RCC 7860 (cell line): ENCODE measurements at places on chromosomes 11 and 22.

DNA sequence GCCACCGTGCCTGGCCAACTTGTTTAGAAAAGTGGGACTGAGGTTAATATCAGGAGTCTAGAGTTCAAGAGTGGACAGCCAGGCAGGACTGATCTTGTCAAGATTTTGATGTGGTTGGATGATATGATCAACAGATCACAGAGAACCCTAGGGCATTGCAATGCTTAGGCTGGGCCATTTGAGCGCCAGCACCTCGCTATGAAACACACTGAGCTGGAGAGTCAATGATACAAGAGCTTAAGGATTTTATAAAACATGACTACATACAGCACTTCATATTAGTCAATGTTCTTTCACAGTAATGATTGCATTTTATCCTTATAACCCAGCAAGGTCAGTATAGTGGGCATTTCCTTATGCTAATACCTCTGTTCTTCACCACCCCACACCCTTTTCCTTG, 15.4 kb upstream of the PEX26 start:
- no peak for DNase-seq

GRCh38 chr11:125872138-125872491, 15.4 kb upstream of the HYLS1 start:
- DNase-seq = no peak

DNA sequence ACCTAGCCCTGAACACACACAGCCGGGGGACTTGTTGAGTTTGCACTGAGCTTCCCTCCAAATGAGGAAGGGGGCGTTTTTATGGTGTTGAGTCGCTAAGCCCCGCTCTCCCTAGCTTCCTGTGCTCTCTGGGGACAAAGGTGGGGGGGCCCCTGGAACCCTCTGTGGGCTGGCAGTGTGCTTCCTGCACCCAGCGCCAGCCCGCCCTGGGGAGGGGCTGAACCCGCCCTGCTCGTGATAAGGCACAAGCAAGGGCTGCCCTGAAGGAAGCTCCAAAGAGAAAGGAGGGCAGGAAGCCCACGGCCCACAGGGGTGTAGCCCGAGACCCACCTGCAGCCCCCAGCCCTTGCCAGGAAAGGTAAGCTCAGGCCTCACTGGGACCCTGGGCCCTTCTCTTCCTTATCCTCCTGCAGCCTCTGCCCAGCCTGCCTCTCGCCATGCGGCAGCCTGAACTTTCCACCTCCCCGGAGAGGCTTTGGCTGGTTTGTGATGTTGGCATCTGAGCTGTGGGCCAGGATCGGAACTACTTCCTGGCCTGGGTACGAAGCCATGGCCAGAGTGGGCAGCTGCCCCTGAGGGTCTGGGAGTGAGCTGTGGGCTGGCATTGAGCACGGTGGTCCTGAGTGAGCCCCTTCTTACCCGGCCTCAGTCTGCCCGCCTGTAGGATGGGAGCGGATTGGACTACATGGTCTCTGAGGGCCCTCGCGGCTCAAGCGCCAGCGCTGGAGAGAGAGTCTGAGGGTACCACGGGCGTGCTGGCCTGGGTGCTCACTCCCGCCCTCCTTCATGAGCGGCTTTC, at the start of gene FERMT3:
Gene FERMT3 (plus strand): TSS at position 265 of the 799 bp plus-strand sequence. CDS start 644 bp downstream, outside the sequence.
- DNase-seq = no peak

DNA sequence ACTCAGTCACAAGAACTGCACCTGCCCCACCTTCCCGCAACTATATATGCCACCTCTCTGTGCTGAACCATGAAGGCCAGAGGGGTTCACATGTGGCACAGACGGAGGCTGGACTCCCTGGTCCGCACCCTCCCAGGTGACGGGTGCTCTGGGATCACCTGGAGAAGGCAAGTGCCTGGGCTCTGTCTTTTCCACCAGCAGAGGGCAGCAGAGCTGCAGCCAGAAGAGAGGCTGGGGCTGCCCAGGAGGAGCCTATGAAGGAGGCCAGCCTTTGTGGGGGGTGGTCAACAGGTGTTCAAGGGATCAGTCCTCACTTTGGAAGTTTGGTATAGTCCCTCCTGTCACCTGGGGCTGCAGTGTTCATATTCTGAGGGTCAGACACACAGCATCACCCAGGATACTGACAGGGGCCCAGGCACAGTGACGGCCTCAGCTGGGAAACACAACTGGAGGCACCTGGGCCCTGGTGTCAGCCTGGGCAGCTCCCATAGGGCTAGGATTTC, 39.2 kb upstream of the IGLL5 start:
- DNase-seq = no peak

- DNase-seq = peak; percentile 82
These were observed 125.5 kb downstream of the C11orf87 start for GRCh38 chr11:109547356-109548027.

DNA sequence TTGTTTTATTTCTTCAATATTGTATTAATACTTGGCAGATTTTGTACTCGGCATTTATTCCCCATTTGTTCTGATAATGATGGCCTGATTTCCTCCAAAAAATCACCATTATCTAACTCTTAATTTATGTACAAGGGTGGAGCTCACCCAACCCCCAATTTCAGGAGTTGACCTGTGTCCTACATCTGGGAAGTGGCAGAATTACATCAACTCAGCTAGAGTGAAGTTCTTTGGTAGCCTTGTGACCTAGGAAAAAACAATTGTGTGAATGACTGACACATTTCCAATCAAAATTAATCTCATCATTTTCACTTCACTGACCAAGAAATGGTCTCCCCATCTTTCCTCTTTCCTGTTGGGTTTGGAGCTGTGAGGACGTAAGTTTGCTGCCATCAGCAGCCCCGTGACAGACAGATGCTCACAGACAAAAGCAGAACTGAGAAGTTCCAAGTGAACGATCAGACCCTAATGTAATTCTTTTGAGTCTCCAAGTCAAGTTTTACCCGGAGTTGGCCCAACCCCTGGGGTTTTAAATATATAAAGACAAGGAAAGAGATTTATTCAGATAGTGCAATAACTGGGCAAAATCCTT, 16.6 kb upstream of the MS4A6E start:
- no peak for DNase-seq

GRCh38 chr11:87187930-87188329, 150.2 kb downstream of the TMEM135 start:
- no peak for DNase-seq

GRCh38 chr11:3193373-3194015, 25.1 kb downstream of the MRGPRG start:
- no peak for DNase-seq

GRCh38 chr11:63847363-63847762, 8.5 kb downstream of the MARK2 start:
- DNase-seq = no peak

DNA sequence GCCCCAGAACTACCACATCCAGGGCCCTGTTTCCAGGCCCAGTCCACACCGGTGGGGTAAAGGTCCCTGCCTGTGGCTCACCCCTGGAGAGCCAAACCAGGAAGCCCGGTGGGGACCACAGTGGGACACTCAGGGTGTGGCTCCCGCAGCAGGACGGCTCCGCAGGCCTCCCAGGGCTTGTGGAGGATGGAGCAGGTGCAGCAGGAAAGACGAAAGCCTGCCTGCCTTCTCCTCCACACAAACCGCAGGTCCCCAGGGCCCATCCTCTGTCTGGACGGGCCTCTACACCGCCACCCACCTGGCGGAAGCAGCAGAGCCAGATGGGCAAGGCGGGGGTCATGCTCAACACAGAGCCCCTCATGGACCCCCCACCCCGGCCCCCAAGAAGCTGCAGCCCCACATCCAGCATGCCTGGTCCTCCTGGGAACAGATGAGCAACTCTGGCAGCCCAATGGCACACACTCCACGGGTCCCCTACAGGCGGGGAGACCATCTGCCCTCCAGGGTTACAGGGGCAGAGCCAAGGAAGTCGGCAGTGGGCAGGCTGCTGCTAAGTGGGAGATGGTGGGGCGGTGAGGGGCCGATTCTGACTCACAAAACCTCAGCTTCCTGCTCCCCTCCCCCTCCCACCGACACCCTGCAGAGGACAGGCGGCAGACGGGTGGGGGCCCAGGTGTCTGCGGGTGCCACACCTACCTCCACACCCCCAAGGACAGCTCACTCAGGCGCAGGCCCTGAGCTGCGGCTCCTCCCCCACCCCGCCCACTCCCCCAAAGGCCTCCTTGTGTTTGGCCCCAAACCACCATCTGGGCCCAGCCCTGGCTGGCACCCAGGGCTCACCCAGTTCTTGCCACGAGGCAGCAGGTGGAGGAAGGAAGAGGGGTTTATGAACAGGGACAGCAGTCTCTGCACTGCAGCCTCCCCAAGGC, 5.2 kb downstream of the SBF1 start:
- peak; percentile 74 for DNase-seq

- no peak for DNase-seq
These were observed 40.9 kb upstream of the BIRC3 start for GRCh38 chr11:102276362-102276761.

DNA sequence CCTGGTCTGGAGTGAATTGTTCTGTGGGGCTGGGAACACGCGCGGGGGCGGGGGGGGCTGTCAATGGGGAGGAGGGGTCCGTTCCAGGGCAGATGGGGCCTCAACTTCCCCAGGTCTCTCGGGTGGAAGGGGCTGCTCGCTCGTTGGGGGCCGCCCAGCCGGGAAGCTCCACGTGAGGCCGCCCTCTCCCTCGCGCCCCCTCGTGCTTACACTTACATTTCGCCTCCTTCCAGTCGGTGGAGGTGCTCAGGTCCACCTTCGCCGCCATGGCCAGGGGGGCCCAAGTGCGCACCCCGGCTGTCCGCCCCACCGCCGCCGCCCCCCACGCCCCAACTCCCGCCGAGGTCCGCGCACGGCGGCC, 452 bp downstream of the MACROD1 start:
- no peak for DNase-seq

- DNase-seq = no peak
These were observed 29.8 kb upstream of the ASPHD2 start for GRCh38 chr22:26399289-26399688.

DNA sequence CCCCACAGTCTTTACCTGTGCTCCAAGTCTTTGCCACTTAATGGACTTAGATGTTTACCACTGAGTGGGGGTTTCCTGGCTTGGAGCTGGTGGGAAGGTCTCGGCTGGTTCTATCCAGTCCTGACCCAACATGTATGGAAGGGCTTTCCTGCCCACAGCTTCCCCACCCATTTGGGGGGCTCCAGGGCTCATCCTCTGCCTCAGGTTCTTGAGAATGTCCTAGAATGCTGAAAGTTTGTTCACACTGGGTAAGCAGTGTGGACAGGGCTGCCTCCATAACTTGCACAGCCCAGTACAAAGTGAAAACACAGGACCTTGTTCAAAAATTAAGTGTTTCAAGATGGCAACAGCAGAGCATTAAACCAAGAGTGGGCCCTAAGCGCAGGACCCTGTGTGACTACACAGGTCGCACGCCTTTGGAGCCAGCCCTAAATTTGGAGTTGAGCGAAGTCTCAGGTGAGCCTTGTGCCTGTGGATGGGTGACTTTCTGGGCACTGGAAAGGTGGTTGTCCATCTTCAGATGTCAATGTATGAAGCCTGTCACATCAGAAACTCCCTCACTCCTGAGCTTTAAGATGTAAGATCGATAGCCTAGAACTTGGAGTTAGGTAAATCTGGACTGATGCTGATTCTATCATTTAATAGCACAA, 72.7 kb upstream of the NARS2 start:
- no peak for DNase-seq

- no peak for DNase-seq
These were observed 19.2 kb downstream of the SELENOO start for GRCh38 chr22:50219800-50220602.

GRCh38 chr11:8232849-8233606, 30.6 kb downstream of the LMO1 start:
- DNase-seq = no peak

DNA sequence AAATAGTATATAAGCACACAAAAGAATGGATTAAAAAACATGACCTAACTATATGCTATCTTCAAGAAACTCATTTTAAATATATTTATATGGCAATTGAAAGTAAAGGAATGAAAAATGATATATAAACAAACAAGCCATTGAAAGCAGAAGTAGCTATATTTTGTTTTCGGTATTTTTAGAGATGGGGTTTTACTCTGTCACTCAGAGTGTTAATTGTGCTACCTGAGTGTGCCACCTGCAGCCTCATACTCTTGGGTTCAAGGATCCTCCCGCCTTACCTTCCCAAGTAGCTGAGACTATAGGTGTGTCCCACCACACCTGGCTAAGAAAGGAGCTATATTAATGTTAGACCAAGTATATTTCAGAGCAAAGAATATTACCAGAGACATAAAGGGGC, 624.1 kb downstream of the BUD13 start:
- no peak for DNase-seq

DNA sequence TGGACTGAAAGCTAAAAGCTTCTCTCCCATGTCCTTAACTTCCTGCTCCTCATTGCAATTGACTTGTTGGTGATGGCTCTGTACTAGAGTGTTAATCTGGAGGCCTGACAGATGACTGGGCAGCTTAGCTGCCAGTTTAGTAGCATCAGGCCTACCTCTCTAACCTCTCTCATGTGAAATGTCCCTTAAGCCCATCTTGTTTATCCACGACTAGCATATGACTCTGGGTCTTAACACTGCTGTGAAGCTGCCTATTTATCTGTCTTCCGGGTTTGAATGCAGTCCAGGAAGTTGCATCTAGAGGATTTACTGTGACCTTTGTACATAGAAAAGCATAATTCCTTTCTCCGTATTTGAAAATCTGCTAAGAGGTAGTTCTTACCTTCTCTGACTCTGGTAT, 85.3 kb upstream of the HORMAD2 start:
- DNase-seq = peak; percentile 62

- DNase-seq = no peak
These were observed 71.0 kb downstream of the MYEOV start for GRCh38 chr11:69364921-69365320.

- DNase-seq = no peak
These were observed 64.2 kb downstream of the SLC36A4 start for GRCh38 chr11:93133488-93134109.

DNA sequence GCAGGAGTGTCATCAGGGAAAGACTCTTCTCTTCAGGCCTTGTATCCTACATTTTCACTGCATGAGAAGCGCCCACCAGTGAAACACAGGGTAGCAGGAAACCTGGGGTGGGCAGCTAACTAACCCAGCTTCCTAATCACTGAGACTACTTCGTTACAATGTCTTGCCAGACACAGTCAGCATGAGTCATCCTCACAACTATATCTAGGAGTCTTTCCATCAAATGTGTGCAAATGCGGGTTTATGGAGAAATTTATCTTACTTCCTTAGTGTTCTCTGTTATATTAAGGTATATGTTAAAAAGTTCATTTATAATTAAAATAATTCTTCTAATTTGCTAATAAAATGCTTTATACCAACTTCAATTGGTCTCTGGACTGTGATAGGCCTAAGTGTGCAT, 79.9 kb upstream of the RAB1B start:
- DNase-seq = peak; percentile 39

DNA sequence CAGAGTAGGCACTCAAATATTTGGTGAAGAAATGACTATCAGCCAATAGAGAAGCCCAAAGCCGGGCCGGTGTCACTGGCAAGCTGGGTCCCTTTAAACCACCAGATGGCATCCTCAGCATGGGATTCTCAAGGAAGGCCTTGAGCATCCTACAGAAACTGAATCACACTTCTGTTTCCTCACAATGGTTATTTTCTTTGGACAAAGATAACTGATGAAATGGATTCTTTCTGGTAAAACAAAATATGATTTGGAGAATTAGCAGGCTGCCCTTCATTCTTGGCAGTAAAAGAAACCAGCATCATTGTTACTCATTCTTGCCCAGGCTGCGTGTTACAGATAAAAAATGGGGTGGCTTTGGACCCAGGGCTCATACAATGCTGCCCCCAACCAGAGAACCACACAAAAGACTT, 30.3 kb upstream of the ASPHD2 start:
- peak; percentile 43 for DNase-seq
